ENCODE measurements at places on chromosomes 7 and 10.

DNA sequence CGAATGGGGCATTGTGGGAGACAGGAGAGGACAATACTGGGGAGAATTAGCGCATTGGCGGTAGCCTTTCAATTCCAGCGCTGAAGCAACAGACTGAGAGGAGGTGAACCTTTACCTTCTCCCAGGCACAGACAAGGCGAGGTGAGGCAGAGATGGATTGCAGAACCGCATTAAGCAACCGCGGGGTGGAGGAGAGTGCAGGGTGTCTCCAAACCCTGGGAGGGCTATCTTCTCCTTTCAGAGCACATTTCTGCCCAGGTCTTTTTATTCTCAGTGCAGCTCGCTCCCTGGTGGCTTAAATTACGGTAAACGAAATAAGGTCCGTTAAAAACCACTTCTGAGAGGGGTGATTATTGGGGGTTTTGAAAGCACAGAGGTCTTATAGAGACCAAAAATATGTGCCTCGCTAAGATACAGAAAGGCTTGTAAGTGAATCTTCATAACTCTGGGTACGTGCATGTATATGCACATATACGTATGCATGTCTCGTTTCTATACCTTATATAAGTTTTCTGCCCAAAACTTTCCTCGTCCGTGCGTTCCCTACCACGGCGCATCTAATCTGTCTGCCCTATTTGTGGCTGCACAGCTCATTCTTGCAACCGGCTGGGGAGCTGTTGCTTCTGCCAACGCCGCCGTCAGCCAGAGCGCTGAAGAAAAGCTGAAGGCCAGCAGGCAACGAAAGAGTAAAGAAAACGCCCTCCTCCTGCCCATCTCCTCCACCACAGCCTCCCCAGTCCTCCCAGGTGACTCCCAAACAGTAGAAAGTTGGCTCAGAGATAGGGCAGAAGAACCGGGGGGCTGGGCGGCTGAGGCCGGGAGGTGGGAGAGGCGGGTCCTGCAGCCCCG is 895 bp upstream of the ZNF804B start:
- peak; percentile 69 for DNase-seq

GRCh38 chr10:68560186-68560942 is at the start of gene TET1:
TET1 (plus strand) TSS chr10:68560337; CDS start chr10:68572339, 12,002 bp downstream.
- no peak for DNase-seq

DNA sequence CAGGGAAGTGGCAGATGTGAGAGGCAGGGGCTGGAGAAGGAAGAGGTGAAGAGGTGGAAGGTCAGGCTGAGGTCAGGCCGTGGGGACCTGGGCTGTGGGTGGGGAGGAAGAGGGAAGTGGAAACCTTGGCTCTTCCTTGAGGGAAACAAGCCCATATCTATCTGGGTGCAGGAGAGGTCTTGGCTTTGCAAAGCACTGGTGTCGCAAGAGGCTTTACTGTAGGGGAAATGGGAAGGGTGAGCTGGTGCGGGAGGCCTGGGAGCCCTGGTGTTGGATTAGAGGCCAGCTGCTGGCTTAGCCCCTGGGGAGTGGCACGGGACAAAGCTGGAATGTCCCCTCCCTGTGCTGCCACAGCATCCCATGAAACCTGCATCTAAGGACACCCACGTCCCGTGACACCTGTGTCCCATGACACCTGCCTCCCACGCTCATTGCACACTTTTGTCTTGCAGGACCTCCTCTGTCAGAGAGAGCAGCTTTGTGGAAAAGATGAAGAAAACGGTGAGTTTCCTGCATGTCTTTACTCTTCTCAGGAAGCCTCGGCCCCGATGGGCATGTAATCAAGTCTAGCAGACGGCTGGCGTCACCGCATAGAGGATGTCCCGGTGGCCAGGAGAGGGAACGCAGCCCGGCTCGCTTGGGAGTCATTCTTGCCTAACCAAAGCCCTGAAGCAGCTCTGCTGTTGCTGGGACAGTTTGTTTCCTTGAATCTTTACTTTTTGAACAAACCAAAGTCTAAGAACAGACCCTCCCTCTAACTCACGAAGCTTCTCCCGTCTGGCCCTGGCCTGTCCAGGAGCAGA is 22.2 kb downstream of the TMEM120A start:
- no peak for DNase-seq

DNA sequence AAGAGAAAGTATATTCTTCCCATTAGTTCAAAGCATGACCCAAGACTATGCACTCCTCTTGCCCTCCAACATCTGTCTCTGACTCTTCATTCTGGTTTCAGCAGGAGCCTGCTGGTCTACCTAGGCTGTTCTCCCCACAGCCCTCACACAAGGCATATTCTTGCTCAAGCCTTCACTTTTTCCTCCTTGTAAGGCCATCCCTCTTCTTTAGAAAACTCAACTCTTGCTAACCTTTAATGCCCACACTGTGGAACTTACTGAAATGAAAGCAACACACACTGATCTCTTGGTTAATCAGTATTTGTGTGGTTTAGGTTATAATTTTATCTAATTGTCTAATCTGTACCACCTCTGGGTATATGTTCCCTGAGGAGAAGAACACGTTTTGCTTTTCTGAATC is 75.8 kb downstream of the PRKCQ start:
- no peak for DNase-seq
